ENCODE measurements at places on chromosomes 7 and 10.

- DNase-seq: no peak
Observed at GRCh38 chr10:122276611-122277208, 5.6 kb downstream of the BTBD16 start.

DNA sequence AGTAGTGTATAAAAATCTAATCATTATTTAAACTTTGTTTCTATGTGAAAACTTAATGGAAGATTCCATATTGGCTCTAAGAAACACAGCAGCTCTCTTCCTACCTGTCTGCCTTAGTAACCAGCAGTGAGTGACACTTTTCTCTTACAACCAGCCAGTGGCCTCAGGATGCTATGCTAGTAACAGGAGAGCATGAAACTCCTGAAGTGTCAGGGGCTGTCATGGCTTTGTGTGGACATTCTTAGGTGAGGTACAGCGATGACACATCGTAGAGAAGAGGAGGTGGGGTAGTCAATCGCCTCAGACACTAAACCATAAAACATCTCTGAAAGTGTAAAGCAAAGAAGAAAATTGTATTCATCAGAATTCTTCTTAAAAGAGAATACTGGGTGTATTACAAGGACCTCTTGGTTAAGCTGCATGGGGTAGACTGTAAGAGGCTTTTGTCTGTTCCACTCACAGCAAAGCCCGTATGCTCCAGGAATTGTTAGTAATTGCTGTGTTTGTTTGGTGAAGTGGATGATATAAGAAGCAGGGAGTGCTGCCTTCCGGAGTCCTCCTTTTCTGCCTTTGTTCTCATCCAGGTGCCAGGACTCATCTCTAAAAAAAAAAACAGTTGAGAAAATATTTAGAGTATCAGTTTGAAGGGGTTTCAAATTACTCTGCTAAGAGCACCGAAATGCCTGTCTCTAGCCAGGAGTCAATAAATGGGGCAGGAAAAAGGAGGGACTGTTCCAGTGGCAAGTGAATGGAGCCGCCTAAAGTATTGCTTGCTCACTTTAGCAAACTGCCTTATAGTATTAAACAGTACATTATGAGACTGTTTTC lies 518.8 kb downstream of the CNTNAP2 start:
- no peak for DNase-seq

- no peak for DNase-seq
Observed at GRCh38 chr10:73228247-73228646, 18.8 kb downstream of the DNAJC9 start.

DNA sequence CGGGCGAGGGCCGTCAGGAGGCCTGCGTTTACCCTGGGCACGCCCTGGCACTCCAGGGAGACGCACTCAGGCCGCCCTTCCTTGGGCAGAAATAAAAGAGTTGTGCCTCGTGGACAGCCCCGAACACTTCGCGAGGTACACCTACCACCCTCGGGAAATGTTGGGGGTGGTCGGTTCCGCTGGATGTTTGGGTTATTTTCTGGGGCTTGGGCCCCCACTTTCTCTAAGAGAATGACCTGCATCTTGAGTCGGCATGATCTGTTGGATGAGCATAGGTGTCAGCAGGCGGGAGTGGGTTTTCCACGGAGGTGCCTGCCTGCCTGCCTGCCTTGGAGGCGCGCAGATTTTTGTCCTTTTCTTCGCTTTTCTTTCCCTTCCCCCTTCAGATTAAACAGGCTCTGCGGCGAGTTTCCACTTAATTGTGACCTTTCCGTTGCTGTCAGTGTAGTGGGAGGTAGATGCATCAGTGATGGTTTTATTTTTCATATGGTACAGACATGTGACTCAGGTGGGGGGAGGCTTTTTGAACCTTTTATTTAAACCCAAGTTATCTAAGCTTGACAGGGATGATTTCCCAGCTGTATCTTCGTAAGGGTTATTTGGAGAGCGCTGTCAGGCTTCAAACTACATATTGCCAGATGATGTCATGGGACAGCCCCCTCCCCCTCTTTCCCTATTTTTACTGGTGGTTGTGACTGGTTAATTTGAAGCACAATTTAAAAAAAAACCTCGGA lies 661 bp downstream of the HECTD2 start:
- DNase-seq: no peak

GRCh38 chr10:47055386-47056246 lies 144.4 kb downstream of the PTPN20 start:
- no peak for DNase-seq

- DNase-seq: no peak
Observed at GRCh38 chr10:96814264-96814663, 17.8 kb upstream of the LCOR start.

DNA sequence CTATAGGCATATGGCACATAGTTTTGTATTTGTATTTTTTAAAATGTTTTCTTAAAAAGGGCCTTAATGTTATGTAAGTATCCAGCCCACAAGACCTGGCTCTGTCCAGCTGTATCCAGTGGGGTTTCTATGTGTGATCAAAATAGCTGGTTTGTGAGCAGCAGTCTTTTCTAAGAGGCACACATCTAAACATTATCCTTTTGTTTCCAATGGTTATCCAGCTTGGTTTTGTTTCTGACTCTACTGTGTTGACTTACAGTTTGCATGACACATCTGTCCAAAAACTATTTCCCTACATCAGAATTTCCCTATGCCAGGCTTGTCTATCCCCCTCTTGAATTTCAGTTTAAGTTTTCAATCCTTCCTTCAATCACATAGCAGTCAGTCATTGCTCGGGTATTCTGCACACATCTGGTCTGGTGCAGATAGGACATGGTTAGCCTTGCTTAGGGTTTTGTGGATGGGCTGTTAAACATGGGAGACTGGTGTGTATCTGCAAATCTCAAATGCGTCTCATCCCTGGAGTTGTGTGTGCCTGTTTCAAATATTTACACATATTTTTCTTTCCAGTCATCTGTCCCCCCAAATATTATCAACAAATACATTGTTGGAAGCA lies 104.2 kb downstream of the SAMD9 start:
- no peak for DNase-seq

- DNase-seq: peak; percentile 7
Observed at GRCh38 chr7:93117852-93118530, at the start of gene SAMD9. TSS of gene SAMD9 (minus strand) at chr7:93117979. CDS start at chr7:93106097, 11,882 bp downstream.

DNA sequence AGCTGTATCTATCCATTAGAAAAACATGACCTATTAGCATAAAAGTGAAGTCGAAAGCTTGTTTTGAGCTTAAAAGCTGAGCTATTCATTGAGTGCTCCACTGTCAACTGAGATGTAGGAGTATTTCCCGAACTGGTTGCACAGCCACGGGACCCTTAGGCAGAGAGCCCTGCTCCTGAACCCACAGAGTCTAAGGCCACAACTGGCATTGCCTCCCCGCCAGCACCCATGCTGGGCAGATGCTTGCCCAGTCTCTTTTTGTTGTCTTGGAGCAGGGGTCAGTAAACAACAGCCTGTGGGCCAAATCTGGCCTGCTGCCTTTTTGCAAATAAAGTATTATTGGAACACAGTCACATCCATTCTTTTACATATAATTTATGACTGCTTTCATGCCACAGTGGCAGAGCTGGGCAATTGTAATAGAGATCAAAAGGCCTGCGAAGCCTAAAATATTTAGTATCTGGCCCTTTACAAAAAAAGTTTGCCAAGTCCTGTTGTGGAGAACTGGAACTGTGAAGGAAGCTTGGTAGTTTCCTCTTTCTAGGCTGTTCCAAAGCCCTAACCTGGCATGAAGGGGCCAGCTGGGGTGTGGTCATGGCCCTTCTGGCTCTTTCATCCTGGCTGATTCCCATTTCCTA lies 58.4 kb upstream of the WAPL start:
- DNase-seq: no peak

- DNase-seq: no peak
Observed at GRCh38 chr10:86632009-86632800, 22.1 kb upstream of the OPN4 start.

DNA sequence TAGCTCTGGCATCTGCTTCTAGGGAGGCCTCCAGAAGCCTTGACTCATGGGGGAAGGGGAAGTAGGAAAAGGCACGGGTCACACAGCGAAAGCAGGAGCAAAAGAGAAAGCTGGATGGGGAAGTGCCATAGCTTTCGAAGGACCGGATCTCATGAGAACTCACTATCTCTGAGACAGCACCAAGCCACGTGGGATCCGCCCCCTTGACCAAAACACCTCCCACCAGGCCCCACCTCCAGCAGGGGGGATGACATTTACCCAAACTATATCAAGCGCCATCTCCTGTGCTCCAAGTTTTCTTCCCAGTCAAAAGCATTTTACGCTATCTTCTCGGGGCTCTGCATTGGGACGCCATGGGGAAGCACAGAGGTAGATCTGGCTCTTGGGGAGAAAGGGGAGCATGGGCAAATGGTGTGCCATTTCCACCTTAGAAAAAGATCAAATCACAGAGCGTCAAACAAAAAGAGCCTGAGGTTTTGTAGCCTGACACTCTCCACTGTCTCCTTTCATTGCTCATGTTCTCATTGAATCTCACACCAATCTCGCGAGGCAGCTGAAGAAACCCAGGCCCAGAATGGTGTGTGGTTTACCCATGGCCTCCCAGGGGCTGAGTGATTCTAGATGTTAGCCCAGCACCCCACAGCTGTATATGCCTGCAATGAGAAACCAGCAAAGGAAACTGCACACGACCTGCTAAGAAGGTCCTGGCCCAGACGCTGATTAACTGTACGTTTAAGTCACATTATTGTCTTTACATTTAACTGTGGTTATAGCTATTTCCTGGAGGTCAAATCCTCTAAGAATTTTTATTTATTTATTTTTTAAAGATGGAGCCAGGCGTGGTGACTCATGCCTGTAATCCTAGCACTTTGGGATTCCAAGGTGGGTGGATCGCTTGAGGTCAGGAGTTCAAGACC lies 8.1 kb upstream of the OLAH start:
- no peak for DNase-seq

DNA sequence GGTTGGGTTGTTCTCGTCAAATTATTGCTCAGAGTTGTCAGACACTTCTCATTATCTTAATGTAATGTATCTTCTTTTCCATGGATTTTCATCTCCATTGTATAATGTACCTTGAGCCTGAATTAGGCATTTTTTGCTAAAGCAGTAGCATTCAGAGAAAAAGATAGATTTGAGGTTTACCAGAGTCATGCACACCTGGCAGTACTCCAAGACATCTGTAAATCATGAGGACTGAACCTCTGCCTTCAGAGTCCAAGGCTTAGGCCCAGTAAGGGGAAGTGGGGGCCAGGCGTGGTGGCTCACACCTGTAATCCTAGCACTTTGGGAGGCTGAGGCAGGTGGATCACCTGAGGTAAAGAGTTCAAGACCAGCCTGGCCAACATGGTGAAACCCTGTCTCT lies 624.3 kb upstream of the MBL2 start:
- no peak for DNase-seq

DNA sequence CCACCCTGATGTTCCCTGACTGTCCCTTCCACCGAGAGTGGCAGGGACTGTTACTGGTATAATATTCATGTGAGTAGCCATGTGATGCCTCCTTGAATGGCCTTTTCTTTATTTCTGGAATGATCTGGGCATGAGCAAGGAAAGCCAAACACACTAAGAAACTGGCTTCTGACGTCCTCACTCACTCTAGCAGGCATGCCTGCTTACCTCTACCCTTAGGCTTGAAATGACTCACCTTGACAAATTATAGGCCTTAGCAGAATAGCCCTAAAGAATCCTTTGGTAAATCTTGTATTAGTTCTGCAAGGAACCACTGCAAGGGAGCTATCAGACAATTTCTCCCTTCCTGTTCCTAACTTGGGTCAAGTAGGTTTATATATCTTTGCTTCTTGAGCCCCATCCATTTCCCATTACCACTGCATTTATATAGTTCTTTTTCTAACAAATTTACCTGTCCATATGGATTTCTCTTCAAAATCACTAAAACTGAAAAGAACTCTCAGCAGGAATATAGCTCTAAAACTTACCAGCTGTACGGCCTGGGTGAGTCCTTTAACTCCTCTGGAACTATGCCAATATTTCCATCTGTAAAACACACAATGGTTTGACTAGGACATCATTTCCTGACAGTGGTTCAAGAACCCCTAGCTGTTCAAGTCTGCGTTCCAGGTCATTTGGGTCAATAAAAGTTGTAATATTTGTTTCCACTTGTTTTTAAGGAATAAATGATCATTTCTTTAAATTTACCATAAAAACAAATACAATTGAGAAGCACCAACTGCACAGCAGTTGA lies 13.0 kb upstream of the NDUFA5 start:
- DNase-seq: no peak

- DNase-seq: no peak
Observed at GRCh38 chr7:143492799-143493739, 15.4 kb downstream of the TAS2R41 start.

DNA sequence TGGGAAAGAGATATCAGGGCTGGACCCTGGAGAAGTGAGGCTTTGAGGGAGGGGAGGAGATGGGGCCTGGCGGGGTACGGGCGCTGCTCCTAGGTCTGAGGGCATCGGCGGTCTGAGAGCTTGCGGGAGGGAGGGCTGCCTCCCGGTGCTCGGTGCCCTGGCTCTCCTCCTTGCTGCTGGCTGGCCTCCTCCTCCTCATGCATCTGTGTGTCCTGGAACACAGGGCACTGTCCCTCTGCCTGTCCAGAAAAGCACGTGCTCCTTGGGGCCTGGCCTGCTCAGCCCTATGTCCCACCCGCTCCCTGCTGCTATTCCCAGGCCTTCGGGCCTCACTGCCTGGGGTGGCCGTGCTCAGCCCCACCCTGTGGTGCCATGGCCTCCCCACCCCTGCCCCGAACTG lies 166.9 kb downstream of the RNF216 start:
- DNase-seq: no peak

DNA sequence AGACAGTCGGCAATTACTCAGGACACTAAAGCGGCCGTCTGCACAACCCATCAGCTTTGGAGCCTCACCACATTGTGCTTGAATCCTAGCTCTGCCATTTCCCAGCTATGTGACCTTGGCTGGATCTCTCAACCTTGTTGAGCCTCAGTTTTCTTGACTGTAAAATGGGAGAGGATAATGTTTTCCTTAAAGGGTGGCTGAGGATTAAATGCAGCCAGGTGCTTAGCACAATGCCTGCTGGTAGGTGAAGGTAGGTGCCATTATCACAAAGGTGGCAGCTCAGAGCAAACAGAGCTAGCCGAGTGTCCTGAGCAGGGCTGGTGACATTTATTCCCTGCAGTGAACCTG lies 508.5 kb upstream of the ZMIZ1 start:
- no peak for DNase-seq

- DNase-seq: no peak
Observed at GRCh38 chr7:81926154-81926553, 156.3 kb upstream of the HGF start.

- DNase-seq: no peak
Observed at GRCh38 chr7:129958643-129959470, 6.1 kb upstream of the UBE2H start.

DNA sequence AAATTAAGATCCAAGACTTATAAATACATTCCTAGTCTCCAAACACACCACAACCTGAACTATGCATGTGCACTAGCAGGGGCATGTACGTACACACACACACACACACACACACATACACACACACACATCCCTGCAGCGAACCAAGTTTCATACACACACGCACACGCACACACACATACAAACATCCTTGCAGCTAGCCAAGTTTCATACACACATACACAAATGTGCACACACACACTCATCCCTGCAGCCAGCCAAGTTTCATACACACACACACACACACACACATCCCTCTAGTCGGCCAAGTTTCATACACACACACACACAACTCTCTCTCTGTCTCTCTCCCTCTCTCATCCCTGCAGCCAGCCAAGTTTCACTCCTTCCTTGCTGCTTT lies 82.7 kb upstream of the WIPF3 start:
- DNase-seq: no peak

- DNase-seq: no peak
Observed at GRCh38 chr7:88316456-88316855, 9.8 kb upstream of the STEAP4 start.

GRCh38 chr10:44416936-44417335 lies 32.0 kb upstream of the CXCL12 start:
- DNase-seq: no peak

All from stimulated activated CD4-positive, alpha-beta T cell treated with anti-CD3 and anti-CD28 coated beads, TNF-alpha, amount 100 ng/mL, for 48 hours (primary cell).